ENCODE measurements at places on chromosomes 2 and 18.

DNA sequence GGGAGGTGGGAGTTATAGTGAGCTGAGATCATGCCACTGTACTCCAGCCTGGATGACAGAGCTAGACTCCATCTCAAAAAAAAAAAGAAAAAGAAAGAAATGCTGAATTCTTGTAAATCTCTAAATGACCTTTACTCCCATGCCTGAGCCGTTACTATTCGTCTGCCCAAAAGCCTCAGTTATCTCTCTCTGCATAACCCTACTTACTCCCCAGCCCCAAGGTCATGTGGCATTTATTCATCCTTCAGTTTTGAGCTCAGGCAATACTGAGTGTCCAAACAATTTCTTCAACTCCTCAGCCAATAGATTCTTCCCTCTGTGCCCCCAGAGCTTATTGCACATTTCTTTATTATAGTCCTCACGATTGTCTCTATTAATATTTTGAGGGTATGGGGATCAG, 28.8 kb downstream of the RAB1A start:
- DNase-seq = no peak

GRCh38 chr2:35417293-35417692, 938.3 kb upstream of the CRIM1 start:
- no peak for DNase-seq

DNA sequence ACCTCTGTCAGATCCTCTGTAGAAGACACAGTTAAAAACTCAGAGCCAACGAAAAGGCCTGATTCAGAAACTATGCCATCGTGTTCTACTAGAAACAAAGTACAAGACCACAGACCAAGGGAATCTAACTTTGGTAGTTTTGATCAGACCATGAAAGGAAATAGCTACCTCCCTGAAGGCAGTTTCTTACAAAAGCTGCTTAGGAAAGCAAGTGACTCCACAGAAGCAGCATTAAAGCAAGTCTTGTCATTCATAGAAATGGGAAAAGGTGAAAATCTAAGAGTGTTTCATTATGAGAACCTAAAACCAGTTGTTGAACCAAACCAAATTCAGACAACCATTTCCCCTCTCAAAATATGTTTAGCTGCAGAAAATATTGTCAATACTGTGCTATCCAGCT, 58.2 kb downstream of the FSIP2 start:
- no peak for DNase-seq

GRCh38 chr2:109711230-109712122, 82.6 kb upstream of the RGPD5 start:
- no peak for DNase-seq

GRCh38 chr2:85462322-85462721, 43.8 kb downstream of the SH2D6 start:
- DNase-seq = no peak

- DNase-seq = no peak
These were observed 294.3 kb upstream of the SETBP1 start for GRCh38 chr18:44386401-44386800.

DNA sequence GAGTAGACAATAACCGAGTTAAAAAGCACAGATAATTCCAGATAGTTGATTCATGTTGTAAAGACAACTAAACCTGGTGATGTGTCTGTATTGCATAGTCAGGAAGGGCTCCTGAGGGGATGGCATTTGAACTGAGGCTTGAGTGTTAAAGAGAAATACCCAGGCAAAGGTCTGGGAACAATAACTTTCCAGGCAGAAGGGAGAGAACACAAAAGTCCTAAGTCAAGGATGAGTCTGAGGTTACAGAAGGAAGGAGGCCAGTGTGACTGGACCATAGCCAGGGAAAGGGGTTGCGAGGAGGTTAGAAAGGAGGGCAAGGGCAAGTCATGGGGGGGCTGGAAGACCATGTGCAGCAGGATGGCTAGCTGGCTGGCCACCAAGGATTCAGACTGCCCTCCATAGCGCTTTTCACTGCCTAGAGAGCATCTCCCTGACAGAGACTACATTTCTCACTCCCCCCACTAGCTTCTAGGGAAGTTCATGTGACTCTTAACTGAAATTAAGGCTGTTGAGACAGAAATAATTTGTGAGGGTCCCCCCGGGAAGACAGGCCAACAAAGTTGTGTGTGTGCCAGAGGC, 135.5 kb upstream of the CREB1 start:
- DNase-seq = no peak

- DNase-seq = no peak
These were observed 38.7 kb upstream of the SLC1A4 start for GRCh38 chr2:64950226-64951160.

DNA sequence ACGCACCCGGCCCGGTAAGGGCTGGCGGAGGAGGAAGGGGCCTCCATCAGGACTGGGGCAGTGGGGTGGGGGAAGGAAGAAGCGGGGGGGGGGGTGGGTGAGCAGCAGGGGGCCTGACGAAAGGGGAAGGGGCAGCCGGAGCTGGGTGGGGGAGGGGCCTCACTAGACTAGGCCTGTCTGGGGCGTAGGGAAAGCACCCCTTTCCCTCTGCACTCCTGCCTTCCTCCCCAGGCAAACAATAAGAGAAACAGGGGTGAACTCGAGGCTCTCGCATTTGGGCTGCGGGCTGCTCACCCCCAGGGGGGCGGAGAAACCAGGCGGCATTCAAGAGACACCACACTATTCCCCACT, 82.7 kb upstream of the POMC start:
- no peak for DNase-seq

DNA sequence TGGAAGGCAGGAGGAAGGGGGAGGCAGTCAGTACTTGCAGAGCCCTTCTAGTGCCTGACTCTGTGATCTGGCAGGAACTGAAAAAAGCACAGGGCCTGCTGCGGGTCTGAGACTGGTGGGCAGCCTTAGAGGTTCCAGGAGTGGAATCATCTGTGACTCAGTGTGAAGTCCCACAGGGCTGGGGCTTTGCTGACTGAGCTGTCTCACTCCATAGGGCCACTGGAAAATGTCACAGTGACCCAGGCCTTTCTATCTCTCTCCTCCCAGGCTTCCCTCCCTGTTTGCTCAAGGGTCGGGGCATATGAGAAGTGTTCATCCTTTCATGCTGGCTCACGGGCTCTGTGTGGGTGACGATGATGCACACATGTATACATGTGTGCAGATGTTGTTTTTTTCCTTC, 47.1 kb upstream of the ZFP36L2 start:
- DNase-seq = no peak

DNA sequence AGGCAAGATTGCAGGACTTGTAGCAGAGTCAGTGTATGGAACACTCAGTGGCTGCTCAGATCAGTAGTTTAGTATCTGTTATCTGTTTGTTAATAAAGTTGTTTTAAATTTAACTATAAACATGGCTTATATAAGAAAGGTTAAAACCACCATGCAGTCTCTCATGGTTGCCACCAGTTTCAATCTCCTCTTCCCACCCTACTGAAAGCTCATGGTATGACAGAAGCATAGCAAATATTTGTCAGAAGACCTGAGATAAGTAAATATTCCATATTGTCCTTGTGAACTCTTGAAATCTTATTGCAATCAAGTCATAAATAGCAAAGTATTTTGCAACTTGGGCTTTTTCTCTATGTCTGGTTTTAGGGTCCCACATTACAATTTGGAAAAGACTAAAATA, 2.1 kb upstream of the COL5A2 start:
- no peak for DNase-seq

- no peak for DNase-seq
These were observed 7.2 kb downstream of the POMC start for GRCh38 chr2:25161055-25161781.

DNA sequence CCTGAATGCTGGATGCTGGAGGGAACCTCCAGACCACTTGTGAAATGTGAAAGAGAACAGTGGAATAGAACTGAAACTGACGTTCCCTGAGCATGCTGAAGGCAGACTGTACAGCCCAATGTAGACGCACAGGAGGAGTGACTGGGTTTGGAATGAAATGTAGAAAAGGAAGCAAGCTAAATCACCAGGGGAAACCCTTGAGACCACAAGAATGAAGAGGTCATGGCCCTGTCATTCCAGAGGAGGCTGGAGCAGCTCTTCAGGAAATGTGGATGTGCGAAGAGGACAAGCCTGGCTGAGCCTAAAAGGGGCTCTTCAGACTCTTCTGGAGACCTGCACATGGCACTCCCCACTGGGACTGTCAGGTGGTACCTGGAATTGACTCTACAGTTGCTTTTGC, 118.5 kb upstream of the ALPP start:
- DNase-seq = no peak

DNA sequence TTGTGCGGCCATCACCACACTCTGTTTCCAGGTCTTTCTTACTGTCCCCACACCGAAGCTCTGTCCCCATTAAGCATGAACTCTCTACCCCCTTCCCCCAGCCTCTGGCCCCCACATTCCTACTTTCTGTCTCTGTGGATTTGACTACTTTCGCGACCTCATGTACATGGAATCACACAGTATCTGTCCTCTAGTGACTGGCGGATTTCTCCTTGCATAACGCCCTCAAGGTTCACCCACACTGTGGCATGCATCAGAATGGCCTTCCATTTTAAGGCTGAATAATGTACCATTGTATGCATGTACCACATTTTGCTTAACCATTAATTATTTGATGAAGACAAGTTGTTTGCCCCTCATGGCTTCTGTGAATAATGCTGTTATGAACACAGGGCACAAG, 467.6 kb upstream of the HS6ST1 start:
- DNase-seq = no peak

DNA sequence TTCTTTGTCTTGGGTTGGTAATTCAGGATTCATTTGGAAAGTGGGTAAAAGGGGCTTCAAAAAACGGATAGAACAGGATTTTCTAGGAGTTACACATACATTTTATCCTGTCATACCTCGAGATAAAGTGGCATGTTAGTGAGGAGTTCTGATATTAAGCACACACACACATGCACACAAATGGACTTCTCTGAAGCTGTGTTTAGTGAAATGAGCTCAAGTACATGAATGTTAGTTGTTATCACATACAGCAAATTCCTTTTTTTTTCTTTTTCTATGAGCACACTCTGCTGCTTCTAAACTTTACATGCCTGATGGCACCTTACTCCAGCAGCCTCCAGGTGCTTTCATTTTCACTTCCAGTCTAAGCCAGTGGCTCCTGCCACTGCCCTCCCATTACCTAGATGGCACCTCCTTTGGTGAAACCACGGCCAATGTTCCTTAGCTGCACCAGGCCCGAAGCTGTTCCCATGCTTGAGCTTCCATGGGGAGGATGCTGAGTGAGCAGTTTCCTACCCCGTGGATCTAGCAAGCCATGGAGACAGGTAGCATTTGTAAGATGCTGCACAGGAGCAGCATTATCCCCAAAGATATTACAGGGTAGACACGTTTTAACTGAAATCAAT, 49.7 kb downstream of the STAT1 start:
- no peak for DNase-seq

DNA sequence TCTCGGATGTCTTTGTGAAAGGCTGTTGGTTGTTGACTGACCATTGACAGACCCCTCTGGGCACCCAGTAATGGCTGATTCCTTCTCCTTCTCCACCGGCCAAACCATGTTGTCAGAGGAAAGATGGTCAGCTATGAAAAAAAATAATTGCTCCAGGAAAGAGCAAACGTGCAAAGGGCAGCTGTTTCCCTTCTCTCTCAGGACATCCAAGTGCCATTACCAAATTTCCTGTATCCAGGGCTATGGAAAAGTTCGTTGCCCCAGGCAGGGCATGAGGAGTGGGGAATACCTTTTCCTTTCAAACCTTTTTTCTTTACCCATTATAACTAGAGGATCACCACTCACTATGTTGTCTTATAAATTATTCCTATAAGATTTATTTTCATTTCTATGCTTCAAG, 321.5 kb upstream of the HNRNPA3 start:
- no peak for DNase-seq

DNA sequence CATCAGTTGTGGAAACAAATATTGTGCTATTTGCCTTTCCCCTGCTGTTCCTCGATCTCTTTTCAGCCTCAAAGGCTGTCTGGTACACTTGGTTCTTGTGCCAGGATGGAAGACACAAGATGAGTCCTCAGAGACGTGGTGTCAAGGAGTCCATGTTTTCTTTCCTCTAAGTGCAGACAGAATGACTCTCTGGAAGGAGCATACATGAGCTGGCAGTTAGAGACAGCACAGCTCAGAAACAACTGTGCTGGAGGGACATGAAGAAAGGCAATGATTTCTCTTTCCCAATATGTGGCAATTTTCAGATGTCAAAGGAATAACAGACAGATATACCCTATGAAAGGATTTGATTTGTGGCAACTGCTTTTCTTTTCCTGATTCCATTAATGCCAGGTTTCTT, 162.2 kb downstream of the AFF3 start:
- no peak for DNase-seq

DNA sequence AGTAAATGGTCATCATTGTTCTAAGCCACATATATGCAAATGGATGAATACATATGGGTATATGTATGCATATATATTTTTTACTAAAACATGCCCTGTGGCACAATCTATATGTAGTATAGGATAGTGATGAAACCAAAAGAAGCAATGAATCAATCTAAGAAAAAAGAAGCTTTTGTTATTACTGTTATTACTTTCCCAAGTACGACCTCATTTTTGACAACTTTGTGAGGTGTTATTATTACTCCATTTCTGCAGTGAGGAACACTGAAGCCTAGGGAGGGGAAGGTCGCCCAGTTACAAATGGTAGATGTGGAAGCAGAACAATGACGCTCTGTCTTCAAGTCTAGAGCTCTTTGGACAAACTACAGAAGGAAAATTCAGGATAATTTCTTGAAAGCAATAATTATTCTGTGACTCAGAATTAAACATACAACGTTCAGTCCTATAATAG, 38.3 kb downstream of the STAT4 start:
- no peak for DNase-seq

DNA sequence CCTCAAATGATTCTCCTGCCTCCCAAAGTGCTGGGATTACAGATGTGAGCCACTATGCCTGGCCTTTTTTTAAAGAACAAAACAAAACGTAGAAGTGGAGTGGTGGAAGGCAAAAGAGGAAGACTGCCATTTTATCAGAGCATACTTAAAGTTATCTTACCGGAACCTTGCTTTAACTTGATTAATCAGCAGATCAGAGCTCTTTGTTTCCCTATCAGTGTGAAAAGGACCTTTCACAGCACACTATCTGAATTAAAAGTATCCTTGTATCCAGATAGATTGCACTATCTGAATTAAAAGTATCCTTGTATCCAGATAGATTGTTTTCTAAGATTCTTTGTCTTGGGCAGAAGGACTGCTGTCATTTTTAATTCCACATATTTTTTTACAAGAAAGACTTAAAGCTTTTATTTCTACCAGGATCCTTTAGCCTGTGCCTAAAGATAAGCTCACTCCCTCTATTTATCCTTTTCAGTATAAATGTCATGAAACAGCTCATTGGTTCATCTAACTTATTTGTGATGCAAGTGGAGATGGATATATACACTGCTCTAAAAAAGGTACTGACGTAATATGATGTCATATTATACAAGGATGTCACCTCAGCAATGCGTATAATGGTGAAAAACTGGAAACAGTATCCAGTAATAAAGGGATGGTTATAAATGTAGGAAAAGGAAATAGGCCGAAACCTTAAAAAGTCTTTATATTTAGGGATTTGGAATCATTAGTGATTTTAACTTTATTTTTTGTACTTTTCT, 17.8 kb downstream of the GMCL1 start:
- no peak for DNase-seq

DNA sequence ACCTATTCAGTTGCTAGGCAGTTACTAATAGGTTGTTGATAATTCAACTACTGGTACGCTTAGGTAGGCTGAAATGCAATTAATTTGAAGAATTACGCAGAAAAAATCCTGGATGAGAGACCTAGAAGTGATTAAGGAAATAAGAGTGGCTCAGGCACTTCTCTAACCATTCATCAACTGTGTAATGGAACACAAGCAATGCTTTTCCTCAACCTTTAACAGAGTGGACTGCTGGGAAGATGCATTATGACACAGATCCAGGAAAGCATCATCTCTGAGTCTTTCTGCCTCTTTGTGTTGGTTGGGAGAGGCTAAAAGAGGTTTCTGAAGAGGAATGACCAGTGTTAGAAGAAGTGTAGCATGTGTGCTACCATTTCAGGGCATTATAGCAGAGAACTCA, 992.2 kb downstream of the TSN start:
- DNase-seq = no peak

All from caudate nucleus (tissue), 63 donors.